Pancreas (tissue), 10 donors: ENCODE measurements at places on chromosomes 6 and 20. TPM values are rescaled to one million over a fixed set of nuclear protein-coding genes. Genes with fewer than 3 reads are reported as not detected.
A peak's percentile ranks its signal among the peaks of the same experiment; 100 is the strongest.

Gene SYNGAP1
- 5.0 TPM for total RNA-seq

Gene MSH5
- total RNA-seq = 2.2 TPM

Gene TPMT
- total RNA-seq = 7.4 TPM

Gene CDC5L
- 6.8 TPM for total RNA-seq

Gene DSE
- total RNA-seq = 1.8 TPM

Gene AK9
- total RNA-seq = 4.5 TPM

GRCh38 chr6:144395014-144395413 lies 109.9 kb downstream of the UTRN start:
- no peak for DNase-seq

DNA sequence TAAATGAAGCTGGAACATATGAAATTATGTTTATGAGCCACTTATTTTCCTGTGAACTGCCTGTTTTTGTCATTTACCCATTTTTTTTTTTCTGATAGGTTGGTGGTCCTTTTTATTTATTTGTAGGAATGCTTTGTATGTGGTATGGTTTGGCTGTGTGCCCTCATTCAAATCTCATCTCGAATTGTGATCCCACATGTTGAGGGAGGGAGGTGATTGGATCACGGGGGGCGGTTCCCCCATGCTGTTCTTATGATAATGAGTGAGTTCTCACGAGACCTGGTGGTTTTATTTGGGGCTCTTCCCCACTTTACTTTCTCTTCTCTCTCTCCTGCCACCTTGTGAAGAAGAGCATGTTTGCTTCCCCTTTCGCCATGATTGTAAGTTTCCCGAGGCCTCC lies 77.3 kb downstream of the CDH26 start:
- DNase-seq = no peak

- no peak for DNase-seq
These were observed 60.2 kb downstream of the GPR63 start for GRCh38 chr6:96777113-96777512.

- DNase-seq = peak; percentile 77
These were observed 725 bp upstream of the ISM1 start for GRCh38 chr20:13220194-13220903.

GRCh38 chr6:89356642-89357170 lies 4.2 kb upstream of the UBE2J1 start:
- DNase-seq = no peak

GRCh38 chr6:82785206-82785605 lies 280.4 kb downstream of the UBE3D start:
- no peak for DNase-seq

DNA sequence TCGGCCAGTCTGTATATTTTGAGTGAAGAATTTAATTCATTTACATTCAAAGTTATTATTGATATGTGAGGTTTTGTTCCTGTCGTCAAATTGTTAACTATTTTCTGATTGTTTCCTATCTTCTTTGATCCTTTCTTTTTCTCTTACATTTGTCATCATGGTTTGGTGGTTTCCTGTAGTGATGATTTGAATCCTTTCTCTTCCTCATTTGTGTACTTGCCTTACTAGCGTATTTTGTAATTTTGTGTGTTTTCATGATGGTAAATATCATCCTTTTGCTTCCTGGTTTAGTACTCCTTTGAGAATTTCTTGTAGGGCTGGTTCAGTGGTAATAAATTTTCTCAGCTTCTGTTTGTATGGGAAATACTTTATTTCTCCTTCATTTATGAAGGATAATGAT lies 151.7 kb upstream of the CEP162 start:
- DNase-seq = no peak

DNA sequence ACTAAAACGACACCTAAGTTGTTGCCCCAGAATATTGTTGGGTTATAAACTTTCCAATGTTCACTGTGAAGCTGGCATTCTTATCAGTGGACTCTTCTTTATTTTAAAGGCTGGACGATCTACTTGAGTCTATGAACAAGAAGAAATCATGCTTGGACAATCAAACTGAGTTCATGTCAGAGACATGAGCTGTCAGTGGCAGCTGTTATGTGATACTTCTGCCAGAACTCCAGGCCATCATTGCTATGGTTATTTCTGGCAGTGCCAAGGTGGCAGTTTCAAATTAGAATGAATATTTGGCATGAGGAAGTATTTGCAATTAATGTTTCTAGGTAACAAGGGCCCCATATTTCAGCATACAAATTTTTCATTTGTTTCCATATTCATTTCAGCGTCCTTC lies 417.3 kb downstream of the LMBRD1 start:
- no peak for DNase-seq

DNA sequence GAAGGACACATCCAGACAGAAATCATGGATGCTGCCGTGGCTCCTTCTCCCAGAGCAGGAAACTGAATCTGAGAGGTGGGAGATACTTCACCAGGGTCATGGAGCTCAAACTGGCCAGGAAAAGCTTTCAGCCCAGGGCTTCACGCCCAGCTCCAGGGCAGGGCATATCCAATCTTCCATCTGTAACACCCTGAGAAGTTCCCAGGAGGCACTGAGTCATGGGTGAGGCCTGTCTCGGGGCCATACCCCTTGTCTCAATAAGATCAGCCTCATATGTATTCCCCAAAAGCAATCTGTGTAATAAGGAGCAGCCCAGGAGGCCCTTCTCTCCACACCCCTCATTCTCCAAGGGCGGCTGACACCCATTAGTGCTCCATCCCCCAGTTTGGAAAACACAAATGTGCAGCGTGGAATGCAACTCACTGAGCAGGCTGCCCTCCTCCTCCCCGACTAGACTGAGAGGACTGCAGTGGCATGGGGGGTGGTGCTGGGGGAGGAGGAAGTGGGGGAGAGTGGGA lies 439.3 kb upstream of the SULF2 start:
- no peak for DNase-seq

- DNase-seq = no peak
These were observed 89.9 kb upstream of the SYNDIG1 start for GRCh38 chr20:24379484-24379927.

DNA sequence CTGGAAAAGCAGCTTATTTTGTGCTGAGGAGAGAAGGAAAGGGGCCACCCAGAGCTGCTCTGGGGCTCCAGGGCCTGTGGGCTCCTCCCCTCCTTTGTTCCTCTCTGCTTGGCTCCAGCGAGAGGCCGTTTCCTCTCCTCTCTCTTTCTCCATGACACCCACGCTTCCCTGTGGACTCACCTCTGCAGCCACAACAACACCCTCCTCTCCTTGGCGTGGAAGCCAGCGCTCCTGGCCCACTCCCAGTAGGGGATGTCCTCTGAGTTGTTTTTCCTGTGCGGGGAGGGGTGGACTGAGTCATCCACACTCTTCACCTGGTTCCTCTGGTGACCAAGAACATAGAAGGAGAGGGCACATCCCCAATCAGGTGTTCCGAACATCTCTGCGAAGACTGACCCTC lies 4.9 kb upstream of the CDSN start:
- no peak for DNase-seq

DNA sequence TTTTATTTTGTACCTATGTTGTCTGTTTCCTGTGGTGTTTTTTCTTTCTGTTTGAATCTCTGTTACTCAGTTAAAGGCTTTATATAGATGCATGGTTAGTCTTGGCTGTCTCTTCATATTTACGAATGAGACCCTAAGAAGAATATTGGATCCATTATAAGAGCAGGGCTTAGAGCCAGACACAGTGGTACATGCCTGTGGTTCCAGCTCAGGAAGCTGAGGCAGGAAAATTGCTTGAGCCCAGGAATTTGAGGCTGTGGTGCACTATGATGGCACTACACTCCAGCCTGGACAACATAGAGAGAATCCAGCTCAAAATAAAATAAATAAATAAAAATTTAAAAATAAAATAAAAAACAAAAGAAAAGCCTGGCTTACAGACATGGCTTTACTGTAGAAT lies 211.1 kb downstream of the SOD2 start:
- DNase-seq = no peak

DNA sequence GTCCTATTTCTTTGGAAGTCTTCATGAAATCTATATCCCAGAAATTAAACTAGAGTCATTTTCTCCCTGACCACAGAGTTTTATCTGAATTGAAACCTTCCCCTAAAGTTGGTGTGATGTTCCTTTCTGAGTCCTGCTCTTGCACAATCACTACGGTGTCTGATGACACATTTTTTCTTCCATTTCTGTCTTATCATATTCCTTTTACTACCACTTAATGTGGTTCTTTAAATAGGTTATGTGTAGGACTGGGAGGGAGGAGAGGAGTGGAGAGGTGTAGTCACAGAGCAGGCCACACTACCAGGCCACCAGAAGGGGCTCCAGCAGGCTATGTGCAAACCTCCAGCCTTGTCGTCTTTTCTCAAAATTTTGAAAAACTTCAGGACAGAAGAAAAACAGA lies 39.7 kb upstream of the ATXN1 start:
- DNase-seq = no peak

DNA sequence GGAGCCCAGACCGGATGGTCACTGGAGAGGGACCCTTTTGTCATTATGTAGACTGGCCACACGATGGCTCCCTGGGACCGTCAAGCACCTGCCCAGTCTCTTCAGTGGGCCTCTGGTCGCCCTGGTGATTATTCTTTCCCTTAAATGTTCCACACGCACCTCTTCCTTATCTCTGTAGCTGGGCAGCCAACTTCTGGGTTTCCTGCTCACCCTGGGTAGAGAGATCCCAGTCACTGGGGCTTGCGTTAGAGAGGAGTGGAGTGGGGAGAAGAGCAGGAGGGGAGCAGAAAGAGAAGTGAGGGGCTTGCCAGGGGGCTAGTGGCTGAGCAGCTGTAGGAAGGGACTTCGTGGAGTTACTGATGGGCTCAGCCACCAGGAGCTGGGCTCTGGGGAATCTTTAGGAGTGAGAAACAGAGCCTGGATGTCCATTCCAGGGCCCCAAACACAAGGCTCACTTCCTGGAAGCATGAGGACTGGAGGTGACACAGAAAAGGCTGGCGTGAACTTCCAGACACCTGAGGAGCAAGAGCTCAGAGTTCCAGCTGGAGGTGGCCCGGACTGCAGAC lies 150.1 kb downstream of the DHX35 start:
- DNase-seq = peak; percentile 47

DNA sequence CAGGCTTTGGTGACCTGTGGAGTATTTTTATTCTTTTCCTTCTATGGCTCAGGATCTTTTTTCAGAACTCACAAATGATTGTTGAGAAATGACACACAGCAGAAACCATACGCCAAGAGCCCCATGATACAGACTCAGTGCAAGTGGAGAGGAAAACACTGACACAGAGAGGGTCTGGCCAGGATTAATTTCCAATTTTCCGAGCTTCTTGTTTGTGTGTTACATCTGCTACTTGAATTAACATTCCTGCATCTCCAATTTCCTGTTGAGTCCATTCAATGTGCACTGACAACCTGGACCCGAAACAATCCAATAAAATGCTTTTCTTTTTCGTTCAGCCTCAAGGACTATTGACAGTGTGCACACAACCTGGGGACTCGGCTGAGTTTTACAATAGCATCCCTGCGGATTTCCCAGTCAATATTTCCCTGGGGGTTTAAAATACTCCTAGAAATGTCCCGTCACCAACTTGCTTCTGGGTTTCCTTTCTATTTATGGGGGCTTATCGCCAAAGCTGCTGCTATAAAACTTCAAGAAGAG lies 4.9 kb upstream of the MLN start:
- no peak for DNase-seq

GRCh38 chr20:50222309-50223038 lies 31.8 kb downstream of the CEBPB start:
- DNase-seq = peak; percentile 25

- no peak for DNase-seq
These were observed 4.6 kb upstream of the C2 start for GRCh38 chr6:31922942-31923341.

DNA sequence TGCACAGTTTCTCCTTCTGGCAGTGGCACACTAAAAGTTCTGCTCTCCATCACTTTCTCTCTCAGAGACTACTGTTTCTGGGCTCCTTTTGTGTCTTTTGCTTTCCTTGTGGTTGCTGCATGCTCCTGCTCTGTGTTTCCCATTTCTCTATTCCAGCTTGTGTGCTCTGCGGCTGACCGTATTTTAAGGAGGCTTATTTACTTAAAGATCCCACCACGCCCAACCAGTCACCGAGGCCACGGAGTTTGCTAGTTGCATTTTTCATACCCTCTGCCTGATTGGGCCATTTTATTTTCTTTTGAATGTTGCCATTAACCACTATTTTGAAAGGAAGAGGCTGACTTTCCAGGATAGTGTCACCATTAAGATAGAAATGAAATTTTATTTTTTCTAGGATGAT lies 626.4 kb upstream of the MMS22L start:
- no peak for DNase-seq

- no peak for DNase-seq
These were observed 214.3 kb downstream of the OGFRL1 start for GRCh38 chr6:71502956-71503355.
